GM23248 (cell line): ENCODE measurements at places on chromosomes 12 and 14.

DNA sequence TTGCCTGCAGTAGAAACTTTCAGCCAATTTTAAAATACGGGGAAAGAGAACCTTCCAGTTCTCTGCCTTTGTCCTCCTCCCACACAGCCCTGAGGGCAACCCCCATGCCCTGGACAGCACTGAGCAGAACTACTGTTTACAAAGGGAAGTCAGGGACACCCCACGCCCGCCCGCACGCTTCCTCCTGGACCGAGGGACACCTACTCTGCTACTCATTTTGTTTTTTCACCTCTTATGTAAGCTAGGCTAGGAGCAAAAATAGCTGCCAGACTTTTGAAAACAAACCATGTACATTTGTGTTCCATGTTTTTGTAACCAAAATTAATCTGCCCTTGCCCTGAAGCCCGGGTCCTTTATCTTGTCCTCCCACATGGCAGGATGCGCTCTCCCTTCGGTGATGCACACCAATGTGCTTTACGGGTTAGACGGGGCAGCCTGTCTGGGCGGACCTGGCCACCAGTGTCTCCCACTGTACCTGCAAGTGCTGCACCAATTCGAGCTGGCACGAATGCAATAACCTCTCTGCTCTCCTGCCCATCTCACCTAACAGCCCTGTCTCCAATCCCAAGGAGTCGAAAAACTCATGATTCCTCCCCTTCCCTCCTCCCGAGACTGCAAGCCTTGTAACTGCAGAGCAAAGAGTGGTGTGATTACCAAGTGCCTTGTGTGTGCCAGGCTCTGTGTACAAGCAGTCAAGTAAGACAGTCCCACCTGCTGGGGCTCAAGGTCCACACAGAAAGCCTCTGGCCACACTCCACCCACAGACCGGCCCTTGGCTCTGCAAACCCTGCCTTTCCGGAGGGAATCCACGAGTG lies 85.2 kb downstream of the CCDC88C start:
- DNase-seq = no peak

GRCh38 chr14:104559804-104560585 lies 19.6 kb upstream of the C14orf180 start:
- DNase-seq = no peak

- no peak for DNase-seq
Measured at GRCh38 chr14:78107166-78107565, 63.0 kb upstream of the NRXN3 start.

DNA sequence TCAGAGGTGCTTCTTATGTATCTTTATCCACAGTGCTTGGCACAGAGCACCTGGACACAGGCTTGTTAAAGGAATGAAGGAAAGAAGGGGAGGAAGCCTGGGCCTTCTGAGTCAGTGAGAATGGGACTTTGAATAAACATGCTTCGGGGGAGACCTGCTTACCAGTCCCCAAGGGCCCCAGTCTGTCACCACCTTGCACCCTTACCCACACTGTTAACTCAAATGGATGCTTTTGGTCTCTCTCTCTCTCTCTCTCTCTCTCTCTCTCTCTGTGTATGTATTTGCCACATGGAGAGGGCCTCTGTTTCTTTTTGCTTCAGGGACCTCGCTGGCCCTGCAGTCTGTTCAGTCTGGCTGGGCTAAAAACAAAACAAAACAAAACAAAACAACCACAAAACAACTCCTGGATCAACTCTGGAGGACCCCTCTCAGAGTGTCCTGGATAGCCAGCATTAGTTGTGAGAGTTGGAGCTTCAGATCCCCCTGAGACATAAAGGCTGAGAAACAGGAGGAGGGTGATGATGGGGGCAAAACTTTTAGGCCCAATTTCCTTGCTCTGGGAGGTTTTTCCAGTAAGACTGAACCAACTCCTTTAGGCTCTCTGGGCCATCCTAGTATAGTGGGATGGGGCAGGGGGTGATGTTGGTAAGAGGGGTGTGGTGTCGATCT lies 1.9 kb downstream of the KIF5A start:
- no peak for DNase-seq

GRCh38 chr14:69289811-69290520 lies 30.0 kb downstream of the GALNT16 start:
- DNase-seq = no peak

- peak; percentile 4 for DNase-seq
Measured at GRCh38 chr14:69930780-69931379, 51.7 kb downstream of the SMOC1 start.

DNA sequence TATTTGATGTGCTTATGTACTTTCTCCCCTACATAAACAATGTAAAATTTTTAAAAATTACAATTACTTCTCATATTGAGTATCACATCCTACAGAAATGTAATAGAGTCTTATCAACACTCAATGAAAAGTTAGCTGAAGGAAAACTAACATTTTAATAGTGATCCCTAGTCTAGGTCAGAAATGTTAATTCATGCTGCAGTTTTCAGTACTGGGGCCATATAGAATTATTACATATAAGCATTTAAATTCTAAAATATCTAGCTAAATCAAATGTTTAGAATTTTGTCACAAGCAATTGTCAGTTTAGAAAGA lies 37.8 kb downstream of the SLC6A15 start:
- no peak for DNase-seq

GRCh38 chr12:89309815-89310214 lies 42.5 kb downstream of the DUSP6 start:
- no peak for DNase-seq

GRCh38 chr12:39145175-39145999 lies 240.0 kb upstream of the CPNE8 start:
- DNase-seq = peak; percentile 6

- DNase-seq = no peak
Measured at GRCh38 chr14:65934070-65934435, 521.5 kb downstream of the FUT8 start.

DNA sequence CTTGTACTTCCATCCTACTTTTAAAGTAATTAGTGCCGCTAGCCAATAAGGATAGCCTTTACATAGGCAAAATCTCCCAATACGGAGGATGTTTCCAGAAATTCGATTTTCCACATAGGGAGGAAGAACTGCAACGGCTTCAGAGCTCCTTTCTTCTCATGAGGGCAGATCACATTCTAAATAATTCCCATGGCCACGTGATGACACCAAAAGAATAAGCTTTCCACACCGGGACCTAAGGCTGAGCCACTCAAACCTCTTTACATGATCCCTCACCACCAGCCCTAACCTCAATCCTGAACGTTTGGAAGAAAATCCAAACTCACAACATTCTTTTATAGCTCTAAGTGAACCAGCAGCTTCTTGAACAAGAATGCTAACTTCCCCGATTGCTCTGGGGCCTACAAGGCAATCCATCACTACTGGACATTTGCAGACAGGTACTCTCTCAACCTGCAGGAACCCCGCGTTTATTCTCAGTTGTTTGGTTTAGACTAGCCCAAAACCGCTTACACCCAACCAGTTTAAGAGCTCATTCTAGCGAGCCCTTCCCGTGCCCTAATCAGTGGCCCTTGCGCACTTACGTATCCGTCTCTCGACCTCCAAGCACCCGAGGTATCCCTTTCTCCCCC lies 884 bp downstream of the CAPRIN2 start:
- peak; percentile 62 for DNase-seq

DNA sequence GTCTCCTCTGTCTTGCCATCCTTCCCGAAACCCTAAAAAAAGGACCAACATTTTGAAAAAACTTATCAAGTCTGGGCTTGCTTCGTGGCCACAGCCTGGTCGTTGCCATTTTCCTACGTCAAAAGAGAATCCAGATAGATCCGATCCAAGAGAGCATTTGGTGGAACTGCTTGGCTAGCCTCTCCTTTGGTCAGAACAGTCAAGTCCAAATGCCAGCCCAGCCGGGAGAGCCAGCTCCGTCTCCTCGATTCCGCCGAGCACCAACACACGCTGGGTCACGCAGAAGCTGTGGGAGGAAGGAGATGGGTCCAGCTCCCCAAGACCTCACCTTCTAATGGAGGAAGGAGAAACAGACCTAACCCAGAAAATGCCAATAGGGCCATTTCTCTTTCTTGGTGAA lies 9.3 kb upstream of the PRIMA1 start:
- DNase-seq = no peak

- no peak for DNase-seq
Measured at GRCh38 chr12:31855427-31855826, 103.8 kb upstream of the RESF1 start.

DNA sequence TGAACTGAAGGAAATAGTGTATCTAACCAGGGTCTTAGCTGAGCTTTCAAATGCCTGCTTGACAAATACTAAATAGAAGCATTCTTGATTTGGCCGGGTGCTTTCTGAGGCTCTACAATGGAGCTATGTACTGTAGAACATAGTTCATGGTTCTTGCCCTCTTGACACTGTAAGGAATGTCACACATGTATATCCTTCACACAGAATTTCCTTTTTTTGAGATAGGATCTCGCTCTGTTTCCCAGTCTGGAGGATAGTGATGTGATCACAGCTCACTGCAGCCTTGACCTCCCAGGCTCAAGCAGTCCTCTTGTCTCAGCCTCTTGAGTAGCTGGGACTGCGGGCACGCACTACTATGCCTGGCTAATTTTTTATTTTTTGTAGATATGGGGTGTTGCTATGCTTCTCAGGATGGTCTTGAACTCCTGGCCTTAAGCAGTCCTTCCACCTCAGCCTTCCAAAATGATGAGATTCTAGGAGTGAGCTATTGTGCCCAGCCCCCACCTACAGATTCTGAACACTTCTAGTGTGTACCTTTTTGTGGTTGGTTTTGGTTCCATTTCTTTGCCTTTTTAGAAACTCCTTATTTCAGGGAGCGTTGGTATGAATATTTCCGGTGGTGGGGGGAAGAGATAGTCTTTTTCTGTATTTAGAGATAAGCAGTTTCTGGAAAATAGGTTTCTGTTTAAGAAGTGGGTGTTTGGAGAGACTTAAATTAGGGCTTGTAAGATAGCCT lies 4.2 kb downstream of the MLXIP start:
- no peak for DNase-seq
